ENCODE measurements at places on chromosomes 2 and 18. TPM values are rescaled to one million over a fixed set of nuclear protein-coding genes. Genes with fewer than 3 reads are reported as not detected.

The C2orf68 gene
- total RNA-seq: 31.5 TPM

The MYL1 gene
- not detected for total RNA-seq

The ZAP70 gene
- total RNA-seq: 2.9 TPM

The KCNG2 gene
- not detected for total RNA-seq

The ACVR1C gene
- total RNA-seq: not detected

The IL36RN gene
- not detected for total RNA-seq

GRCh38 chr2:186641807-186642321 is 52.0 kb upstream of the FAM171B start:
- peak; percentile 21 for DNase-seq

GRCh38 chr2:203580844-203581243 is 45.7 kb upstream of the RAPH1 start:
- no peak for DNase-seq

- DNase-seq: no peak
Observed at GRCh38 chr18:56843241-56843640, 192.1 kb downstream of the WDR7 start.

DNA sequence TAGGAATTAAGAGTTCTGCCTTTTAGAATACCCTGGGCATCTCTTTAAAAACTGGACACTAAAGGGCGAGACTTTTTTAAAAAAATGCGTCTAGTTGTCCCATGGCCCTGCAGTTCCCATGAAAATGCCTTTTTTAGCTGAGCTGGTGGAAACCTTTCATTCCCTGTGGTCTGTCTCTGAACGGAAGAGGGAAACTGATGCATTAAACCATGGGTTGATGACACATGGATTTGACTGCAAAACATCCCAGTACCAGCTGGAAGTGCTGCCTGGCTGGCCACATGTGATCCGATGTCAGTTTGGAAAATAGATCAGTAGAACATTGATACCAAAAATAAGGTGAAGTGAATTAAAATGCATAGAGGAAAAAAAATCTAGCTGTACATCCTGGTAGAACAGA is 129.2 kb downstream of the MYO1B start:
- DNase-seq: no peak

DNA sequence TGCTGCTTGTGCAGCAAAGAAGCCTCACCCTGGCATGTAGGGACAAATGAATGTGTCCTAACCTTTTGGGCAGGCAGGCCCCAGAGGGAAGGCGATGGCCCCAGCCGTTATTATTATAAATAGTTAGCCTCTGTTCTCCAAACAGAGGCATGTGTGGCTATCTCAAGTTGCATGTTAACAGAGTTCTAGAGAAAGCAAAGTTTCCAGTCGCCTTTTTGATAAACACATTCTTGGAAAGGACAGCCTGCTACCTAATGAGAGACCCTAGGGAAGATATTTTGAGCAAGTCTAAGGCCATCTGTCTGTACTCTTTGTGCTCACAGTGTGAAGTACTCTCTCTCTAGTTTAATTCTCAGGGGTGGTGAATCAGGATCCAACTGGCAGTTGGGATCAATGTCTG is 97.4 kb upstream of the FHL2 start:
- DNase-seq: no peak

DNA sequence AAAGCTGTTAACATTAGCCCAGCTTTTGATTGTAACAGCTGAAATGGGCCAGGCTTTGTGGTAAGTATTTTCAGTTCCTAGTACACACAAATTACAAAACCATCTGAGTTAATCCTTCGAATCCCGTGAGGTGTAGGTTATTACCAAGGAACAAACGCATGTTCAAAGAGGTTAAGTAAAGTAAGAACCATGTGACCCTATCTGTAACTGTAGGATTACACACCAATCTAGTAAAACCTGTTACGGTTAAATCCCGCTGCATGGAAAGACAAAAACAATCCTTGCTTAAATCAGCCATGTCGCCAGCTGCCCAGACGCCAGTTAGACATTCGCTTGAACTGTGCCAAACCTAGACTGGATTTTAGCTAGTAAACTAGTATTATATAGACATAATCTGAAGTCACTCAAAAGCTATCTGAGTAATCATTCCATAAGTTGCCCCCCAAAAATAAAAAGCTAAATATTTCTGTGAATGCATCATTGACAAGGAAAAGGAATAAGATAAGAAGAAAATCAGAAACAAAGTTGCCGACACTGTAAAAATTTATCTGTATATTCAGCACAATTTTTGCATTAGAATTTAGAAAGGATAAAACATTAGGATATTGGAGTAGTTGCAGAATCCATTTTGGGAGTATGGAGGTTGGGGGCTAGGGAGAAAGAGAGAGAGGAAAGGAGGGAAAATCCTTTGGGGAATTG is 638.0 kb downstream of the CNTNAP5 start:
- no peak for DNase-seq

DNA sequence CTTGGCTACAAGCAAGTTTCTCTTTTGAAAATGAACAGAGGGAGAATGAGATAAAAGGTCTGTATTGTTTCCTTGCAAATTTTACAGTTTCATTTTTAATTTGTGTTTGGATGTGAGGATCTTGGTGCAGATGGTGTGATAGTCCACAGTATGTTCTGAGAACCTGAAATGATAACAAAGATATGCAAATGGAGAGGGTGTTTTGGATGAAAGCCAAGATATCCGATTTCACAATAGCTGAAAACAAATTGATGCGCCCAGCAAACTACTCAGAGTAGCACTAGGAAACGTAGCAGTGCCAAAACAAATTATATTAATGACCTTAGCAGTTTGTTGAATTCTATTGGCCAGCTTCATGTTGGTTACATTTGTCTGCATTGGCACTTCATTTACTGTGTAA is 683.5 kb downstream of the TMEM182 start:
- DNase-seq: no peak

DNA sequence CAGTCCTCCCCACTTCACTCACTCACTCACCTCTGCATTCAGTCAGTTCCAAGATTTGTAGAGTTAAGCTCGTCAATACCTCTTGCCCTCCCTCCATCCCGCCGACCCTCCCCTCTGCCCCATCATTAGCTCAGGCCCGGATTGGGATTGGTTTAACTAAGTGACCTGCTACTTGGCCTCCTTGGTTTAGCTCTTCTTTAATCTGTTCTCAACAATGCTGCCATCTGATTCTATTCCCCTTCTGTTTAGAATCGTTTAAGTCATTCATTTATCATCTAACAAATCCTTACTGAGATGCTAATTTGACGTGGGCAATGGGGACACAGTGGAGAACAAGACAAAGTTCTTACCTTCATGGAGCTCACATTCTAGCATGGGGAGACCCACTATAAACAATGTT is 204.6 kb downstream of the MTX2 start:
- DNase-seq: no peak

GRCh38 chr2:173043476-173043875 is 32.2 kb upstream of the MAP3K20 start:
- no peak for DNase-seq

DNA sequence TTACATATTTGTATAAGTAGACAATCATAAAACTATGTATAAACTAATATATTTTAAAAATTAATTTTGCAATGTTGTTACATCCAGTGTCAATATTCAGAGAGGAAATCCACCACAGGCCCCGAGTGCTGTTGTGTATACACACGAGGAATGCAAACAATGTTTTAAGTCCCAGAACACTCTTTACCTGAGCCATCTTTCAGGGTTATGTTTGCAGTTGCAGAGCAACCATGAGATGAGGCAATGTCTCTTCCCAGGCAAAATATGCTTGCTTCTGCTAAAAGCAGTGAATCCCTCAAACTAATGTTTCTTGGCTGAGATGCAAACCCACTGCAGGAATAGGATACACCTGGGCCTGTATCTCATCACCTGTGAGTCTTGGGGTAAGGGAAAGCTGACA is 91.3 kb downstream of the ASXL2 start:
- DNase-seq: no peak

- DNase-seq: no peak
Observed at GRCh38 chr2:42010743-42011298, 37.0 kb upstream of the PKDCC start.

- no peak for DNase-seq
Observed at GRCh38 chr2:163462993-163463392, 272.8 kb downstream of the FIGN start.

GRCh38 chr2:136025057-136025973 is 39.9 kb upstream of the DARS1 start:
- no peak for DNase-seq

DNA sequence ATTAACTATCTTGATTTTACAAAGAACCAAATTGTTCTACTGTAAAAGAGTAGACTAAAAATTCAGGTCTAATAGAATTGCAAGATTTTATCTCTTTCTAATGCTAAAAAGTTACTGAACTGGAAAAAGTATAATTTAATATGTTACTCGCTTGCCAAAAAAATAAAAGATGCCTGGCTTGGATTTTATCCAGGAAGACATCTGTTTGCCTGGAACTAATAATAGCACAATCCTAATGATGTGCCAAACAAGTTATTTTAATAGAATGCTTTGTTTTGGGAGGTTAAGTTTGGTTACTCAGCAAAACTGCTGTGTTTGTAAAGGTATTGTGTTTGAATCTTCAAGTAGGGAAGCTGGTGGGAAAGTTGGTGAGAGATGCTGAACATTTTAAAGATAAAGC is 19.4 kb upstream of the ZSWIM2 start:
- no peak for DNase-seq

DNA sequence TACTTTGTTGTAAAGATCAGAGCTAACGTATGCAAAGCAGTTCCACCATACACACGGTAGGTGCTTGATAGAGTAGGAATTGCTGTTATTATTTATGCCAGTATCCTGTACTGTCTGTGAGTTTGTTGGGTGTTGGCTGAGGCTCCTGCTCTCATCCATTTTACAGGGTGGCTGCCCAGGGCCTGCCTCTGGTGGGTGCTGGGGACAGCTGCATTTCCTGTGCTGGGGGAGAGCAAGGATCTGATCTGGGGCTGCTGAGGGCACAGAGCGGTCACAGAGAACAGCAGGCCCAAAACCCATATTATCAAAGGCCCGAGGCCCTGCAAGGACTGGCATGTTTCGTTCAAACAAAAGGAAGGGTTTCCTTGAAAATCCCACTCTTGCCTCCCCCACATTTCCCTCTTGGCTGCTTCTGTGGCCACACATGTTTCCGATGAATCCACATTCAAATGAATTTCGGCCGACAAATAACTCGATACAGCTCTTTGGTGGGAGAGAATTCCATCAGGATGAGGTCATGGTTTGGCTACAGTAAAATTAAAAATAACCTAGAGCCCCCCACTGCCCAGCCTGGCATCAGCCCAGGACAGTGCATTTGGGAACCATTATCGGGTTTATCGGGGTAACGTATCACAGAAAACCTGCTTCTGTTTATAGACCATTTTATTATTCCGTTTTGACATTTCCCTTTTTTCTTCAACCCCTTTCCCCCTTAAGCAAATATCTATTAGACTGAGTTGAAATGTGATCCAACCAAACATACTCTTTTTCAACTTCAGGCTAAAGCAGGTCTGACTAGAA is 143.4 kb downstream of the CYRIA start:
- DNase-seq: no peak

GRCh38 chr2:29923110-29923721 is 1.8 kb upstream of the ALK start:
- no peak for DNase-seq

DNA sequence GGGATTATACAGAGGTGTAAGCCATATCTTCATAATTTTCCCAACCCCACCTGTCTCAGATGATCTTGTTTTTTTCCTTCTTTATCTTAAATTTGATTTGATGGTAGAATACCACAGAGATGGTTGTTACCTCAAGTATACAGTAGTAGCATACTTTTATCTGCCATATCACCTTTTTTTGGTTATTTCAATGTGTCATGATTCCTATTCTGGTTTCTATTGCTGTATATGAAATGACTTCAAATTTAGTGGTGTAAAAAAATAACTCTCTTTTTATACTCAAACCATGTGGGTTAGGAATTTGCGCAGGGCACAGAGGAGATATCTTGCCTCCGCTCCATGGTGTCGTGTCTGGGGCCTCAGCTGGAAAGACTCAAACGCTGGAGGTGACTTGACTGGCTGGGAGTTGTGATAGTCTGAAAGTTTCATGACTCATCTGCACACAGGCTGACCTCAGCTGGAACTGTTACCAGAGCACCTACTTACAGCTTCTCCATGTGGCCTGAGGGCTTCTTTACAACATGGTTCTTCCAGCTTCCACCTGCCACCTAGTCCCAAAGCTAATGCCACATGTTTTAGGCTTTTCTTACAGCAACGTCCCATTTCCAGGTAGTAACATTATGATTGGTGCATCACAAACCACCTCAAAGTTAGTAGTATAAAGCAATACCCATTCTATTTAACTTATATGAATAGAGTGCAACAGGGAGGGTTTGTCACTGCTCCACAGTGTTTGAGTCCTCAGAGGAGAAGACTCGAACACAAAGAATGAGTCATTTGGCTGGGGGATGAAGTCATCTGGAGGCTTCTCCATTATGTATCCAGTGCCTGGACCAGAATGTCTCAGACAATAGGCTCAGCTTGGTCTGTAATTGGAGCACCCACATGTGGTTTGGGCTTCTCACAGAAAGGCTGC is 82.3 kb upstream of the XPO1 start:
- no peak for DNase-seq

DNA sequence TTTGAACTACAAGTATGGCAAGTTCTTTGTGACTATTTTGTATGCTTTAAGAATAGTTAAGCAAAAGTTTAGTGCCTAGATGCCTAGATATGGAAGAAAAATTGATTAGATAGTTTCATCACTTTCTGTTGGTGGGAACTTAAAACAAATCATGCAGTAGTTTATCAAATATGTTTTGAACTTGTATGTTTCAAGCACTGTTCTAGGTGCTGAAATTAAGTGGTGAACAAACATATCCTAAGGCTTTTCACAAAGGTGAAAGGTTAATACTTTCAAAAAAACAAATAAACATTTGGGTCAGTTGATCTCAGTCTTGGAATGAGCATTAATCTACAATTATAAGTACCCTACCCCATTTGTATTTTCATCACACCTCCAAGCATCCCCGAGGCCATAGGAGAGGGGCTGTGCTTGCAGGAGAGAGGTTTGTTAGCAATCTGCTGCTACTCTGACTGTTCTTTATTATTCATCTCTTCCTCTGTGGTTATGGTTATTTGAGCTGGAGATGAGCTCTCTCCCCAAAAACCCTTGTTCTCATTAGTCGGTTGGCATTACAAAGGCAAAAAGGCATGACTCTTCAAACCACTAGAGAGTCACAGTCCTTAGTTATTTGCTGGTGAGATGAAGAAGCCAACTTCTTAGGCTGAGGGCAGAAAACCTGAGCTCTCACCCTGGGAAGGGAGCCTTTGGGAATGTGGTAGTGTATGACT is 103.9 kb upstream of the FHL2 start:
- no peak for DNase-seq
